Kidney (tissue), 22 donors: ENCODE measurements at places on chromosomes 2 and 18.

GRCh38 chr18:49638891-49639557 lies 77.2 kb downstream of the LIPG start:
- no peaks in the 10 kb centered on the region for H3K36me3 ChIP-seq
- H3K4me3 ChIP-seq: no peak overlapping the region
- H3K27ac ChIP-seq: no peak overlapping the region

GRCh38 chr18:32317651-32318050 lies 127.8 kb downstream of the MEP1B start:
- DNase-seq: no peak
- H3K27ac ChIP-seq: no peak overlapping the region
- H3K4me3 ChIP-seq: no peak overlapping the region
- no peaks in the 10 kb centered on the region for H3K4me1 ChIP-seq
- H3K27me3 ChIP-seq: no peaks in the 10 kb centered on the region

DNA sequence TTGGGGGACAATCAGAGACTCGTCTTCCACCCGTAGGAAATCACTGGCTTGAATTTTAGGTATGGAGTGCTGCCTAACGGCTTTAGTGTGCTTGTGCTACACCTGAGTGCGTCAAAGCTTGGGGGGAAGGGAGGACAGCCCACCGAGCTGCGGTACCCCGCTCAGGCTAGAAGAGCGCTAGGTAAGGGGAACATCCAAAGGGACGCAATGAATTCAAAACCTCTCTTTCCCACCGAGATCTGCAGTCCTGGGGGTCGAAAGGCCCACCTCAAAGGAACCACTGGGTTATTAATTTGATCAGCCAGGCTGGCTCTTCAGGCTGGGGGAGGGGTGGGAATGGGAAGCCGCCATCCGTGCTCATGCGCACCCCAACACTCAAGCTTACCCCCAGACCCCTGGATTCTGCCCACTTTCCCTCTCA lies 2.7 kb downstream of the EPHA4 start:
- DNase-seq: peak; percentile 51
- H3K27ac ChIP-seq: no peak overlapping the region
- H3K4me1 ChIP-seq: peaks cover 6% of the 10 kb centered on the region
- peak overlapping the region; percentile 23 for H3K4me3 ChIP-seq
- no peaks in the 10 kb centered on the region for H3K27me3 ChIP-seq

GRCh38 chr2:149525323-149525722 lies 62.3 kb downstream of the MMADHC start:
- no peaks in the 10 kb centered on the region for H3K4me1 ChIP-seq
- H3K27ac ChIP-seq: no peak overlapping the region
- no peak for DNase-seq
- no peaks in the 10 kb centered on the region for H3K36me3 ChIP-seq

DNA sequence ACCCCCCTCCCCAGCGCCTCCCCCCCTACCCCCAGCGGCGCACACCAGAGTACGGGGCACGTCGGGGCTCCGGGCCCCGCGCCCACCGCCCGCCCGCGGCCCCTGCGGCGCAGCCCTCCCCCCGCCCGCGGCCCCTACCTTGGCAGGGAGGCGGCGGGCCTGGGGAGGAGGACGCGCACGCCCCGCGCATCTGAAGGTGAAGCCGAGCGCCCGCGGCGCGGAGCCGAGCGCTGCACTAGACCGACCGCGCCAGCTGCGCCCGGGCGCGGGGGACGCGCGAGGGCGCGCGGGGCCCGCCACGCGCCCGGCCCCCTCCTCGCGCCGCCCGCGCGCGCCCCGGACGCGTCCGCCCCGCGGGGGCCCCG lies at the start of gene ZNF516:
TSS of gene ZNF516 (minus strand) at position 237 of the 365 bp plus-strand sequence. CDS start 52,188 bp downstream, outside the sequence.
- DNase-seq: peak; percentile 65
- peak within 1 kb of the TSS; percentile 51 for H3K27ac ChIP-seq
- peak within 1 kb of the TSS; percentile 93 for H3K4me3 ChIP-seq
- peaks cover 3% of the 10 kb centered on the region for H3K4me1 ChIP-seq
- no peaks in the 10 kb centered on the region for H3K27me3 ChIP-seq
- H3K36me3 ChIP-seq: no peaks in the 10 kb centered on the region

GRCh38 chr18:6521803-6522418 lies 107.2 kb upstream of the L3MBTL4 start:
- DNase-seq: no peak
- no peaks in the 10 kb centered on the region for H3K4me1 ChIP-seq
- H3K4me3 ChIP-seq: no peak overlapping the region
- no peak overlapping the region for H3K27ac ChIP-seq

GRCh38 chr18:3747176-3747973 lies 297.4 kb downstream of the TGIF1 start:
- DNase-seq: no peak
- H3K4me3 ChIP-seq: no peak overlapping the region
- no peaks in the 10 kb centered on the region for H3K27me3 ChIP-seq
- H3K27ac ChIP-seq: no peak overlapping the region

- H3K27me3 ChIP-seq: no peaks in the 10 kb centered on the region
- no peak overlapping the region for H3K4me3 ChIP-seq
- H3K36me3 ChIP-seq: no peaks in the 10 kb centered on the region
- H3K4me1 ChIP-seq: no peaks in the 10 kb centered on the region
- no peak for DNase-seq
These were observed 204.4 kb downstream of the CCDC102B start for GRCh38 chr18:69002233-69002632.
